ENCODE measurements at places on chromosomes 16 and 17.

- H3K27ac ChIP-seq, result no peak overlapping the region
- H3K36me3 ChIP-seq, result peaks cover 84% of the 10 kb centered on the region
- no peak overlapping the region for H3K4me3 ChIP-seq
- no peak for DNase-seq
Measured at GRCh38 chr17:31269578-31269983, 27.5 kb downstream of the OMG start.

GRCh38 chr17:48100591-48101011 is 677 bp downstream of the CBX1 start:
- H3K27me3 ChIP-seq, result no peaks in the 10 kb centered on the region
- H3K36me3 ChIP-seq, result peaks cover 30% of the 10 kb centered on the region
- peak overlapping the region; percentile 96 for H3K27ac ChIP-seq
- H3K4me1 ChIP-seq, result no peaks in the 10 kb centered on the region

DNA sequence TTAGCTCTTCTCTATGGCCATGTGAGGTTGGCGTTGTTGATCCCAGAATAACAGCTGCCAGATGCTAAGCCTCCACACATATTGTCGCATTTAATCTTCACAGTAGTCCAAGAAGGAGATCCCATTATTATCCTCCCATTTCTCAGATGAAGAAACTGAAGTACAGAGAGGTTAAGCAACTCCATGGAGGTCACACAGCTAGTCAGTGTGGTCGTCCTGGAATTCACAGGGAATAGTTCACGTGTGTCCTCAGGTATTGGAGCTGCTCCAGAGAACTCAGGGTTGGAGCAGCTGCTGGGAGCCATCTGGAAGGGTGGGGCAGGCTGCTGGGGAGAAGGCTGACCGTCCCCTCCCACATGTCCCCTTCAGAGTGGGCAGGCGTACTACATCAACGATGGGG is 19.5 kb downstream of the SDR42E2 start:
- H3K36me3 ChIP-seq, result no peaks in the 10 kb centered on the region
- no peaks in the 10 kb centered on the region for H3K27me3 ChIP-seq
- no peak for DNase-seq
- no peaks in the 10 kb centered on the region for H3K4me1 ChIP-seq
- H3K4me3 ChIP-seq, result no peak overlapping the region
- H3K27ac ChIP-seq, result no peak overlapping the region

- no peak overlapping the region for H3K27ac ChIP-seq
- H3K27me3 ChIP-seq, result no peaks in the 10 kb centered on the region
- H3K4me1 ChIP-seq, result no peaks in the 10 kb centered on the region
- peaks cover 85% of the 10 kb centered on the region for H3K36me3 ChIP-seq
Measured at GRCh38 chr16:70393662-70394061, 45.2 kb downstream of the ST3GAL2 start.

DNA sequence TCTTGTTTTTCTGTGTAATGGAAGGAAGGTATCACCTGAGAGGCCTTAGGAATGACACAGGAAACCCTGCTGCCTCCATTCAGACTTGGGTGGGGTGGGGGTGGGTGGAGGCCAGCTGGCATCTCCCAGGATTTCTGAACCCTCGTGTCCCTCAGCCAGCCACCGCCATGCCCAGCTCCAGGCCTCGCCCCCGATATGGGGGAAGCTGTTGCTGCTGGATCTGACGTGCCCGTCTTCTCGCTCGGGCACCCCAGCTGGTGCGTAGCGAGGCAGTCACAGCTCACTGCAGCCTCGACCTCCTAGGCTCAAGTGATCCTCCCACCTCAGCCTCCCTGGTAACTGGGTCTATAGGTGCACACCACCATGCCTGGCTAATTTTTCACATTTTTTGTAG is 220.0 kb upstream of the CHMP6 start:
- H3K4me3 ChIP-seq, result no peak overlapping the region
- no peaks in the 10 kb centered on the region for H3K27me3 ChIP-seq
- DNase-seq, result no peak
- no peak overlapping the region for H3K27ac ChIP-seq

- DNase-seq, result peak; percentile 97
- H3K27me3 ChIP-seq, result no peaks in the 10 kb centered on the region
- H3K36me3 ChIP-seq, result peaks cover 14% of the 10 kb centered on the region
- H3K27ac ChIP-seq, result peak overlapping the region; percentile 95
Measured at GRCh38 chr17:8153957-8154607, 1.9 kb upstream of the PER1 start.

DNA sequence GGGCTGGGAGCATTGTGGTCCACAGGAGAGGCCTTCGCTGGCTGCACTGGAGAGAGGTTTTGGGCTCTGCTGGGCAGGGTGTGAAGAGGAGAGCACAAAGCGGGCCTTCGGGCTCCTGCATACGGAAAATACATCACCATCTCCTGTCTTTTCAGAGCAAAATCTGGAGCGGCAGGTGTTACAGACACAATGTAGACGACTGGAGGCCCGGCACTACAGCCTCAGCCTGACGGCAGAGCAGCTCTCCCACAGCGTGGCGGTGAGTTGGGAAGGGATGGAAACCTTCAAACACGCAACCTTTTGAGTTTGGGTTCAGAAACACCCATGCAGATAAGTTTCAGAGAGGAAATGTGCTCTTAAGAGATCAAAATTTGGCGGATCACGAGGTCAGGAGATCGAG is 17.9 kb downstream of the GINS2 start:
- no peak for DNase-seq
- no peak overlapping the region for H3K4me3 ChIP-seq
- H3K27ac ChIP-seq, result no peak overlapping the region
- peaks cover 40% of the 10 kb centered on the region for H3K36me3 ChIP-seq

DNA sequence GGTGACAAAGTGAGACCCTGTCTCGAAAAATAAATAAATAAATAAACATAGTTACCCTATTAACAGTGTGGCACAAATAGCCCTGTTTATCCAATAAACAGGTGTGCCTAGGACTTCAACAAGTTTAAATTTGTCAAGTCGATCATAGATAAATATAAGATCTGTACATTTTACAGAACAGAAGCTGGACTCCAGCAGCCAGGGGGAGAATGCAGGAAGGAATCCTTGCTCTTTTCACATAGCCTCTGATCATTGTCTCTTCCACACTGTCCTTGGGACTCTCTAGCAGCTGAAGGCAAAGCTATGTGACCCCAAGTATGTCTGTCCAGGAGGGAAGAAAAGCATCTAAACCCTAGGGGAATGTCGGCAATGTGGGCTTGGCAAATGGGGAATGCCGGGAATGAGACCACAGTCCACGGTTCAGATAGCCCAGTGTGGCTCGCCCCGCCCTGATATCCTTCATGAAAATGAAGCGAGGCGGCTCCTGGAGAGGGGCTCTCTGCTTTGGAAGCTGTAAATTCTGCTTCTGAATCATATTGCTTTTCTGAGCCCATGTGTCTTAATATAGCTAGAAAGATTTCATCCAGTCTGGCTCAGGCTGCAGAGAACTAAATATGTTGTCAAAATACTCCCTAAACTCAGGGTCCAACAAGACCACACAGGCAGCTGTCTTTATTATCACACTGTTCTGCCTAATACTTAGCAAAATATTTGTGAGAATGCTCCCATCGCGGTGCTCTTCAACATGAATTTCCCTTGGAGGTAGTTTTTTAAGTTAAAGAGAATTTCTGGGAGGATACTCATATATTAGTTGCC is 24.9 kb upstream of the GRB2 start:
- peak overlapping the region; percentile 88 for H3K27ac ChIP-seq
- no peaks in the 10 kb centered on the region for H3K36me3 ChIP-seq
- H3K27me3 ChIP-seq, result no peaks in the 10 kb centered on the region
- DNase-seq, result peak; percentile 75
- H3K4me3 ChIP-seq, result peak overlapping the region; percentile 4

DNA sequence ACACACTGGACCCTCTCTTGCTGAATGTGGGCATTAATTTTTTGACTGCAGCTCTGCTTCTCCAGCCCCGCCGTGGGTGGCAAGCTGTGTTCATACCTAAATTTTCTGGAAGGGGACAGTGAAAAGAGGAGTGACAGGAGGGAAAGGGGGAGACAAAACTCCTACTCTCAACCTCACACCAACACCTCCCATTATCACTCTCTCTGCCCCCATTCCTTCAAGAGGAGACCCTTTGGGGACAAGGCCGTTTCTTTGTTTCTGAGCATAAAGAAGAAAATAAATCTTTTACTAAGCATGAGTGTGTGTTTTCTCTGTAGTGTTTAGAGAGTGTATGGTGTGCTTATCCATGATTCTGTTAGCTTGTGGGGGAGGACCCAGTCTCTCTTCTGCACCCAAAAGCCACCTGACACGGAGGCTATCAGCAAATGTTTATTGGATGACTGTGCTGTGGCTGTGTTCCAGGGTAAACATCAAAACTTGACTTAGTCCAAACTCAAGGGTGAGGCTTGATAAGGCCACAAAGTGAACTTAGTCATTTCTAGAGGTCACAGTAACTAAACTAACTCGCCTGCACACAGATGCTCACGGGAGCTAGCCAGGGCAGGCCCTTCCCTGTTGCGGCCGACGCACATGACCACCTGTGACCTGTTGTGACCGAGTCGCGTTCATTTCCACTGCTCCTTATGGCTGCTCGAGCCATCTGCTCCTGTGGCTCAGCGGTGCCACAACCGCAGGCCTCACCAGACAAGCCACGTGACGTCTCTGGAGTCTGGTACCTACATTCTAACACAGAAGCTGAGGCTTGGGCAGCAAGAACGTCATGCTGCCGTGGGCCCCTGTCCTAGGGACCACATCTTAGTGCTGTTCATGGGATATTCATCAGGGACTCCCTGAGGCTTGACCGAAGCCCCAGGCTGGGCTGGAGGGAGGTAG is 9.8 kb upstream of the MED11 start:
- no peak overlapping the region for H3K27ac ChIP-seq
- no peak for DNase-seq
- no peaks in the 10 kb centered on the region for H3K4me1 ChIP-seq
- H3K27me3 ChIP-seq, result no peaks in the 10 kb centered on the region
- peaks cover 14% of the 10 kb centered on the region for H3K36me3 ChIP-seq

GRCh38 chr16:81478876-81479511 is 34.4 kb downstream of the CMIP start:
- no peak overlapping the region for H3K4me3 ChIP-seq
- H3K36me3 ChIP-seq, result peaks cover 10% of the 10 kb centered on the region
- no peak overlapping the region for H3K27ac ChIP-seq
- H3K27me3 ChIP-seq, result no peaks in the 10 kb centered on the region
- H3K4me1 ChIP-seq, result peaks cover 12% of the 10 kb centered on the region

- H3K27ac ChIP-seq, result no peak overlapping the region
- H3K27me3 ChIP-seq, result no peaks in the 10 kb centered on the region
- no peak overlapping the region for H3K4me3 ChIP-seq
- H3K4me1 ChIP-seq, result peaks cover 28% of the 10 kb centered on the region
- no peaks in the 10 kb centered on the region for H3K36me3 ChIP-seq
- no peak for DNase-seq
Measured at GRCh38 chr17:1948517-1948825, 76.7 kb downstream of the RTN4RL1 start.

DNA sequence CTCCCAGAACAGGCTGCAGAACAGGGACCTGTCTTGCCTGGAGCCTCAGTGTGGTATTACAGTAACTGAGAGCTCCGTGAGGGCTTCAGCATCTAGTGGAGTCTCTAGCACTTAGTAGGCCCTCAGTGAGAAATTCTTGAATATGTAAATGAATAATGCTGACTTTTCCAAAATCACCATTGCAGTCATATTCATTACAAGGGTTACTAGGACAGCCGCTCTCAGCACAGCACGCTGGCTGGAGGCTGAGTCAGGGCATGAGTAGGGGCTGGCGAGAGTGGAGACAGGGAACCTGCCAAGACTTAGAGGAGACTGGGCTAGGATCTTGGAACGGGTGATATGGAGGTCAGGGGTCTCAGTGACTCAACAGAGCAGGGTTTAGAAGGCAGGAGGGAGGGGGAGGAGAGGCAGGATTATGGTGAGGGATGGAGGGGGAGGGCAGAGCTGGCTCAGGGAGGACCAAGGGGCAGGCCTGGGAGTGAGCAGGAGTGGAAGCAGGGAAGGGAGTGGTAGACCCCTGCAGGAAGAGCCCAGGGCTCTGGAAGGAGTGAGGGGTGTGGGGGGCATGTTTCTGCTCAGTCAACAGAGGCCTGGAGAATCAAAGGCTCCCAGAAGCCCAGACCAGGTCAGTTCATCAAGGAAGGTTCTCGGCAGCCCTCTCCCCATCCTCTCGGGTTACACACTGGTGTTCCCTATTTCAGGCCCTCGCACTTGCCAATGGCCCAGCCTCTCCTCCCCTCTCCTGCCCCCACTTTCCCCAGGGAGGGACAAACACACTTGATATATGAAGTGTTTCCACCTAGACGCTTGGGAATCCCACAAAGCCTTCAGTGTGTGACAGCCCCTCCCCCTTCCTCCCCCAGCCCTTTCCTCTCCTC is 42.3 kb downstream of the FZD2 start:
- H3K4me3 ChIP-seq, result no peak overlapping the region
- DNase-seq, result peak; percentile 46
- H3K27ac ChIP-seq, result peak overlapping the region; percentile 61
- no peaks in the 10 kb centered on the region for H3K36me3 ChIP-seq
- no peaks in the 10 kb centered on the region for H3K27me3 ChIP-seq
- H3K4me1 ChIP-seq, result peaks cover 26% of the 10 kb centered on the region

DNA sequence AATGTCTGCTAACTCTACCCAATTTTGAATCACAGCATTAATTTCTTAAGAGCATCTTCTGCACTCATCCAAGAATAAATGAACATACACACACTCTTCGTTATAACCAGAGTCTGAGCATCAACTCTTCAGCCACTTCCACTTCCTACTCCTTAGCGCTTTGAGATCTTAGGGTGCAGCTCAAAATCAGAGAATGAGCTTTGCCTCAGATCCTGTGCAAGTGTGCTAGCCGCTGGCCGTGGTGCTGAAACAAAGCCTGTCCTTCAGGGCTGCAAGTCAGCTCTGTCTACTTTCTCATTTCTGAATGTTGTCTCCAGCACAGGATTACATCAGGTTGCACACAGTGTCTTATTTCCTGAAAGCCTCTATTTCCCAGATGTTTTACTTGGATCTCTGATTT is 165.4 kb downstream of the AIPL1 start:
- H3K4me3 ChIP-seq, result no peak overlapping the region
- H3K4me1 ChIP-seq, result no peaks in the 10 kb centered on the region
- peak; percentile 76 for DNase-seq
- H3K27me3 ChIP-seq, result no peaks in the 10 kb centered on the region

- peaks cover 12% of the 10 kb centered on the region for H3K4me1 ChIP-seq
- H3K27ac ChIP-seq, result peak overlapping the region; percentile 100
- H3K27me3 ChIP-seq, result no peaks in the 10 kb centered on the region
- no peak for DNase-seq
- peaks cover 4% of the 10 kb centered on the region for H3K36me3 ChIP-seq
Measured at GRCh38 chr17:44558334-44558709, 1.0 kb downstream of the FZD2 start.

DNA sequence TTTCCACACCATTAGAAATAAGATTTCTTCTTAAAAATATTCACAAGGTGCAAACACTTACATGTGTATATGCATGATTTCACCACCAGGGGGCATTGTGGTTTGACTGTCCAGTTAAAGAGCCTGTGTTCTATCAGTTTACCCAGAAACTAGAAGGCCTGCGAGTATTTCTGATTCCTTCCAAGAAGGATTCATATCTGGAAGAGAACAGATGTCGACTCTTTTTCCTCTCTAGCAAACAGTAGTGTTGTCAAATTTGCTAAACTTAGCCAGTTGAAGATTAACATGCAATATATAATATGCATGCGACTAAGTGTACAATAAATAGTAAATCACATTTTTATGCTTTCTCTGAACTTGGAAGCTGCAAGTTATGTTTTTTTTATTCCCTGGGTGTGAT is 404.1 kb downstream of the WWOX start:
- no peak overlapping the region for H3K4me3 ChIP-seq
- H3K4me1 ChIP-seq, result peaks cover 11% of the 10 kb centered on the region
- no peak overlapping the region for H3K27ac ChIP-seq
- no peaks in the 10 kb centered on the region for H3K27me3 ChIP-seq
- no peaks in the 10 kb centered on the region for H3K36me3 ChIP-seq
